ENCODE measurements at places on chromosomes 2 and 18.

DNA sequence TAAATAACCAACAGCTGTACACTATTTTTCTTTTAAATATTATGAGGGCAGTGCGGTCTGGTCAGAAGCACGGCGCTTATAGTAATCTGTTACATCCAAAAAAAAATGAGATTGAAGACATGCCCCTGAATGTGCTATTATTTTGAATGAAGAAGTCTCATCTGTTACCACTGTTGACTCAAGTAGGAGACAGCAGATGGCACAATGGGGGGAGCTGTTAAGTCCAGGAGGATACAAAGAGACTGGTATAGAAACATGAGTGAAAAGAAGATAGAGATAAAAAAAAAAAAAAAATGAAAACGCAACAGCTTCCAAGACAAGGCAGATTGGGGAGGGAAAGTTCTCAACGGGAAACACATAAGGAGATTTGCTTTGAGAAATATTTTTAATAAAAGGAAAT is 425.5 kb upstream of the PKDCC start:
- no peak for DNase-seq

DNA sequence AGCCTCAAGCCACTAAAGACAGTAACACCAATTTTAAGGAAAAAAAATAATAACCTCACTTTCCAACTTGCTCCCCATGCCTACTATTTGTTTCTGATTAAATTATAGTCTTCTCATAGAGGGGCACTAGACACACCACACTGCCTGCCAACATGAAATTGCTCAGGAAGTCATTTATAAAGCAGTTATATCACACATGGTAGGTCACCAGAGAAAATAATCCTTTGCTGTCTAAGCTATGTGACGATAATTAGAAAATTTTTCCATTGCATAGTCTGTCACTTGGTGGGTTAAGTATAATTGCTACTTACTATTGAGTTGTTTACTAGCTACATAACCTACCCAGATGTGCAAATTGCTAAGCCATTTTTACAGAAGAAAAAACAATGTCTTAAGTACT is 85.2 kb downstream of the INO80D start:
- DNase-seq: no peak

GRCh38 chr2:224171226-224171625 is 132.1 kb upstream of the SERPINE2 start:
- DNase-seq: no peak

DNA sequence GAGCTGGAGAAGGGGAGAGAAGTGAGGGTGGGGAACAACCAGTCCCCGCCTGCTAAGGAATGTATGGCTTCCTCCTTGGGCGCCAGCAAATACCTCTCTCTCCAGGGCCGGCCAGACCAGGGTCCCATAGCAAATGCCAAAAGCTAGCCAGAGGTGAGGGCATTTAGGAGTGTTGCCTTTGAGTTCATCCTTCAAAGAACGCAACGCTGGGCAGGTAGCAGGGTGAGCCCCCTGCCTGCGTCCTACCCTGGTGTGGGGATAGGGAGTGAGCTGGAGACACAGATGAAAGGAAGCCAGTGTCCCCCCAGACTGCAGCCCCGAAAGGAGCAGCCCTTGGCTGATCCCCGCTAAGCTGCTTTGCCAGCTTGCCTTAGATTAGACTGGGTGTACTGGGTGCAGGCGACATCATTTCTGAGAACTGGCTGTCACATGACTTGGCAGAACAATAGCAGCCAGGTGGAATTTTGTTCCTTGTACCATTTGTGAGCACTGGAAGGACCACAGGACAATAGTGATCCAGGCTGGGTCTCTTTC is 40.4 kb downstream of the KLHL29 start:
- DNase-seq: no peak

- no peak for DNase-seq
Observed at GRCh38 chr18:75790111-75790510, 362.6 kb upstream of the SMIM21 start.

- no peak for DNase-seq
Observed at GRCh38 chr2:149651229-149651628, 63.7 kb upstream of the MMADHC start.

DNA sequence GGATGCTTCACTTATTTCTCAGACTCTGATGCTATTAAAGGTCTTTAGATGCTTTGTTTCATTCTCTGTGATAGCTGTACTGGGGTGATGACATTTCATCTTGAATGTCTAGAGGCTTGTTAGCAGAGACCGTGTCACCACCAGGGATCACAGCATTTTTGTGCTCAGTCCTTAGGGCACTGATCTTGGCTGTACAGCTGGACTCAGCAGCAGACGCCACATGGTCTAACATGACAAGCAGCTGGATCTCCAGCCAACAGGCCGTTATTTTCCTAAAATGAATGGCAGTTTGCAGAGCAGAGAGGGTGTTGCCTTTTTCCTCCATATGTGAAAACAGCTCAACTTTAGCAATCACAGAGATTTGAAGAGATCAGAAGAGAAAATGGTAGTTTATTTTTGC is 491.8 kb downstream of the CDH2 start:
- DNase-seq: no peak

- DNase-seq: no peak
Observed at GRCh38 chr2:100923461-100924060, 78.5 kb upstream of the RPL31 start.

- no peak for DNase-seq
Observed at GRCh38 chr2:150286730-150287362, 200.6 kb downstream of the RND3 start.

GRCh38 chr18:40168026-40168425 is 1787.0 kb upstream of the PIK3C3 start:
- no peak for DNase-seq

DNA sequence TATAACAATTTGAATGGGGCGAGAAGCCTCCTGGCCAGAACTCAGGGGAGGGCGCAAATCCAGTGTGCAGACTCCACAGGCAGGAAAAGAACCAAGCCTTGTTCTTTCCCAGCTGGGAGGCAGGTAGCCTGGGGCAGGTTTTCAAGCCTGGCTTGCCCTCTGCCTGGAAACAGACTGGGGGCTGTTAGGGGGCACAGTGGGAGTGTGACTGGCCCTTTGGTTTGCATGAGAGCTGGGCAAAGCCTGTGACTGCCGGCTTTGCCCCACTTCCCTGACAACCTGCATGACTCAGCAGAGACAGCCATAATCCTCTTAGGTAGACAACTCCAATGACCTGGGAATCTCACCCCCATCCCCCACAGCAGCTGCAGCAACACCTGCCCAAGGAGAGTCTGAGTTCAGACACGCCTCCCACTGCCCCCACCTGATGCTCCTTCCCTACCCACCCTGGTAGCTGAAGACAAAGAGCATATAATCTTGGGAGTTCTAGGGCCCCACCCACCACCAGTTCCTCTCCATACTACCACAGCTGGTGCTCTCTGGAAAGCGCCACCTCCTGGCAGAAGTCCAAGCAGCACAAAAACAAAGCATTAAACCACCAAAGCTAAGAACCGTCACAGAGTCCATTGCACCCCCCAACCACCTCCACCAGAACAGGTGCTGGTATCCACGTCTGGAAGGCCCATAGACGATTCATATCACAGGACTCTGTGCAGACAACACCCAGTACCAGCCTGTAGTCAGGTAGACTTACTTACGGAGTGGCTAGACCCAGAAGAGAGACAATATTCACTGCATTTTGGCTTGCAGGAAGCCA is 402.5 kb downstream of the STK39 start:
- no peak for DNase-seq

DNA sequence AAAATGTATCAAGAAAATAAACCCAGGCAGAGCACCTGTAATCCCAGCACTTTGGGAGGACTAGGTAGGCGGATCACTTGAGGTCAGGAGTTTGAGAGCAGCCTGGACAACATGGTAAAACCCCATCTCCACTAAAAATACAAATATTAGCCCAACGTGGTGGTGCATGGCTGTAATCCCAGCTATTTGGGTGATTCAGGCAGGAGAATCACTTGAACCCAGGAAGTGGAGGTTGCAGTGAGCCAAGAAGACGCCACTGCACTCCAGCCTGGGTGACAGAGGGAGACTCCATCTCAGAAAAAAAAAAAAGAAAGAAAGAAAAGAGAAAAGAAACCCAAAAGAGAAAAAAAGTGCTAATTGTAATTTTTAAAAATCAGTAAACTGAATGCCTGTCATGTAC is 41.4 kb downstream of the DDX18 start:
- no peak for DNase-seq

- DNase-seq: no peak
Observed at GRCh38 chr2:156192468-156192867, 140.1 kb downstream of the NR4A2 start.

- no peak for DNase-seq
Observed at GRCh38 chr2:5140347-5140746, 551.8 kb upstream of the SOX11 start.

- DNase-seq: no peak
Observed at GRCh38 chr2:67658820-67659219, 261.7 kb downstream of the ETAA1 start.

- no peak for DNase-seq
Observed at GRCh38 chr2:143828763-143829537, 691.0 kb downstream of the ZEB2 start.

GRCh38 chr2:28294451-28294850 is 98.2 kb upstream of the FOSL2 start:
- no peak for DNase-seq

GRCh38 chr2:197149546-197149945 is 161.0 kb downstream of the ANKRD44 start:
- DNase-seq: no peak

DNA sequence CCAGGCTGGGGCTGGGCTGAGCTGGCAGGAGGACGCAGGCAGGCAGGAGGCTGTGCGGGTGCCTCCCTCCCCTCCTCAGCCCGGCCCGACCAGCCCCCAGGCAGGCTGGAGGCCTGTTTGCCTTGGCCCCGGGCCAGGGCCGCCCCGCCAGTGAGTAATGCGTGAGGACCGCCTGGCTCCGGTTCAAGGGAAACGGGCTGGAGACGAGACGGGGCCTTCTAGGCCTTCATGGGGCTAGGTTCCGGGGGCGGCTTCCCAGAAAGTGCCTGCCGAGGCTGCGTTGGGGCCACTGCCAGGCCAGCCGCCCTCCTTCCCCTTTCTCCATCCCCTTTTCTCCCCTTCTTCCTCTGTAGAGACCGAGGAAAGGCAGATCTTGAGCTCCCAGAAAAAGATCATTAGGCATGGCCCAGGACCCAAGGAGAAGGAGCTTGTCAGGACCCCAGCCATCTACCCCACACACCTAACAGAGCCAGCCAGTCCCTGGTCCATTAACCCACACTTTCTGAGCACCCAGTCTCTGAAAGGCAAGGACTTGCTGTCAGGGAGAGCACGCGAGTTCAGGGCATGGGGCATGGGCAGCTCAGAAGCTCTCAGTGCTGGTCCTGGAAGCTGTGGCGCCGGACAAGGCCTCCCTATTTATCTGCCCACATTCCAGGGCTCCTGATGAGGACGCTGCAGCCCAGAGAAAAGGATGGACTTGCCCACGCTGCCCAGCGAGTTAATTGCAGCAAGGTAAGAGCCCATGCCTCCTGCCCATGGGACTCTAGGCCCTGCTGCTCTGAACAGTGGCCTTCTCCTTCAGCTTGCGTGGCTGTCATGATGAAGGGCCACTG is 48.5 kb downstream of the SMAD7 start:
- DNase-seq: no peak

- DNase-seq: no peak
Observed at GRCh38 chr2:146415291-146415690, 1429.5 kb upstream of the ACVR2A start.

GRCh38 chr2:182259629-182260150 is 167.1 kb downstream of the PDE1A start:
- no peak for DNase-seq

DNA sequence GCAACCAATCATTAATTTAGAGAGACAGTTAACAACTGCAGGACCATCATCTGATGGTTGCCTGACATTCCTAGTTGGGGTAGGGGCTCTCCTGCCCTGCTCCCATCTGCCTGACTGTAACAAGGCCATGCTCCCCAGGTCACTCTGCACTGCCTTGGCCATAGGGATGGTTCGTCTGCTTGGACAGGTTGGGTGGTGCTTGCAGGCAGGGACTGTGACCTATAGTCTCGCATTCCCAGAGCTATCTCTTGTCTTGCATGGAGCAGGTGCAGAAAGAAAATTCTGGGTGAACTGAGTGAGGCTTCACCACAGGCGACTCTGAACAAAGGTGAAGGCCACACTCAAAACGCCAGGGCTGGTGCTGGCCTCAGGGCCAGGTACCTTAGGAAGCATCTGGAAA is 64.7 kb downstream of the EMILIN2 start:
- no peak for DNase-seq

DNA sequence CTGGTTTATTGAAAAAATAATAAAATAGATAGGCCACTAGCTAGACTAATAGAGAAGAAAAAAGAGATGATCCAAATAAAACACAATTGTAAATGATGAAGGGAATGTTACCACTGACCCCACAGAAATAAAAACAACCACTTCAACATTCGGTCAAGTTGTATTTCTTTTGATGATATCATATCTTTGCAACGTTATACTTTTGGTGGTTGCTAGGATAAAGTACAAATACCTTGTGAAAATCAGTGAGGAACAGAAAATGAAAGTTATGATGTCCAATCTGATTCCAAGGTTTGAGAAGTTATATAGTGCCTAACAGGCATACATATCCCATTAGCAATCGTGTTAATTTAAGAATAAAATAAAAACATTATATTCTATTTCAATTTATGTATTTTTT is 6.6 kb upstream of the ASNSD1 start:
- DNase-seq: no peak

DNA sequence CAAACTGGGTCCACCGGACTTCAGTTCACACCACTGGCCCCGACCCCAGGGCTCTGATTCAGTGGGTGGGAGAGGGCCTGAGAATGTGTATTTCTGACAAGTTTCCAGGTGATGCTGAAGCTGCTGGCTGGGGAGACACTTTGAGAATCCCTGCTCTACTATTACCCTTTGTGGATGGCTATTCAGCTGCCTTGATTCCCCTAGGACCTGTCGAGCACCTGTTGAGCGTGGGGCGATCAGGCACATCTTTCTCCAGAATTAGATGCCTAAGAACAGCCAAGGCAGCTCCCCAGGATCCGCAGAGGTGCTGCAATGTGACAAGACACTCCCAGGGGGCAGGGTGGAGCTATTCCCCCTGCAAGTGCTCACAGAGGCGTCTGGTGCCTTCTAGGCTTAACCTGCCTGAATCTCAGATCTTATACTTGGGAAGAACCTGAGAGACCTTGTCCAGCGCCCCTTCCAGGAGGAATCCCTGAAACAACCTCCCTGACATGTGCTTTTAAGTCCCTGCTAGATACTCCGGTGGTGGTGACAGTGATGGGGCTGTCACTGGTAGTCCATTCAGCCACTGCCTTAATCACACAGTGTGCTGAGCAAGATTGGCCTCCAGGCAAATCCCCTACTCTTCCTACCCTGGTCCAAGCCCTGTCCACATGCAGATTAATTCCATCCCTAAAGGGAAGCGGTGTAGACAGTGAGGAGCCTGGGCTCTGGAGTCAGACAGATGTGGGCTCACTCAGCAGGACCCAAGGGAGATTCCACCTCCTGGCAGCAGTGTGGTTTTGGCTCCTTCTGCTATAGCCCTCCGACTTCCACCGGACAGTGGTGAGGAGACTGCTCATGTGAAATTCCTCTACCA is 43.4 kb upstream of the OTOF start:
- peak; percentile 8 for DNase-seq

Measured in CD4-positive, alpha-beta T cell treated with Interleukin-17A for 4 hours (primary cell).